ENCODE measurements at places on chromosomes 4 and X. TPM values are rescaled to one million over a fixed set of nuclear protein-coding genes. Genes with fewer than 3 reads are reported as not detected.
A peak's percentile ranks its signal among the peaks of the same experiment; 100 is the strongest.

Gene VEGFD
- not detected for total RNA-seq

Gene PLAC8
- 198 TPM for total RNA-seq

Gene FABP2
- not detected for total RNA-seq

Gene FRAS1
- total RNA-seq, result 0.08 TPM

Gene MGAT4D
- not detected for total RNA-seq

Gene USP46
- total RNA-seq, result 3.8 TPM

Gene ZNF41
- total RNA-seq, result 13.1 TPM

Gene SPP1
- total RNA-seq, result not detected

Gene WNK3
- total RNA-seq, result 0.03 TPM

Gene FGFRL1
- 10.1 TPM for total RNA-seq

Gene ASMT
- not detected for total RNA-seq

DNA sequence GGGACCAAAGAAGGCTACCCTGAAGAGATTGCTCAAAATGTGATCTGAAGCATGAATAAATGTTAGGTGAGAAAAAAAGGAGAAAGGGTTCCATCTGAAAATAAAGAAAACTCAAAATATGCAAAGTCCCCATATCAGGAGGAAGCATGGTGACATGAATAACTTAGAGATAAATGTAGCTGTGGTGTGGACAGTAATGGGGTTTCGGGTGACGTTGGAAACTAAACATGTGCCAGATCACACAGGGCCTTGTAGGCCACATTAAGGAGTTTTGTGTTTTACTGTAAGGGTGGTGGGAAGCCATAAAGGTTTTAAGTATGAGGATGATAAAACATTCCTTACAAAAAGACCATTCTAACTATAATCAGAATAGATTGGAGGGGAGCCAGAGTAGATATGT is 40.3 kb upstream of the ACSL4 start:
- DNase-seq, result no peak

DNA sequence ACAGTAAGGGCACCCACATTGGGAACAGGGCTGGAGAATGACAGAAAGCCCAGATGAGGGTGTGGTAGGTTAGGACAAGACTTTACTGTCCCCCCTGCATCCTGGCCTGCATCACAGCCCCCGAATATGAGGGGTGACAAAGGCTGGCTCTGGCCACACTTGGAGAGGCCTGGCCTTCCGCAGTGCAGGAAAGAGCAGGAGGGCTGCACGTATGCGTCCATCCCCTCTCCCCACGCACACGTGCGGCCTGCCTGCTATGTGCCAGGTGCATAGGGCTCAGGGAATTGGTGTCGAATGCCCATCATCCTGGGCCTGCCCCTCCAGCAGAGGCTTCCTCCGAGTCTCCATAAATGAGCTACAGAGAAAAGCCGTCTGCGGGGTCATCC is 80.5 kb downstream of the ABLIM2 start:
- no peak for DNase-seq

DNA sequence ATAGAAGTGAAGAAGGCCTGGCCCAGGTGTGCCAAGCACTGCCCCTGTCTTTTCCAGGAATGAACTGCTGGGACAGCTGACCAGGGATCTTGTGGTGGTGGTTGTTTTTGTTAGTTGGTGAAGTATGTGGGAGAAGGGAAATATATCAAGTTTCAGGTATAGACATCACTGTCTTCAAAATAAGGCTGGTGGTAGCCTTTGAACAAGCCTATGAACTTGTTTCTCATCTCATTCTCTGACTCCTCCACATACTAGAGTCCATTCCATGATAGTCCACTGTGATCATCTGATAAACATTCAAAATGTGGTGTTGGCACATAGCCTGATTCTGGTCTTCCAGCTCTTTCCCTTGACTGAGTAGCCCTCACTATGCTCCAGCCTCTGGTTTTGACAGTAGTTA is 303.7 kb downstream of the CAMK2D start:
- no peak for DNase-seq

DNA sequence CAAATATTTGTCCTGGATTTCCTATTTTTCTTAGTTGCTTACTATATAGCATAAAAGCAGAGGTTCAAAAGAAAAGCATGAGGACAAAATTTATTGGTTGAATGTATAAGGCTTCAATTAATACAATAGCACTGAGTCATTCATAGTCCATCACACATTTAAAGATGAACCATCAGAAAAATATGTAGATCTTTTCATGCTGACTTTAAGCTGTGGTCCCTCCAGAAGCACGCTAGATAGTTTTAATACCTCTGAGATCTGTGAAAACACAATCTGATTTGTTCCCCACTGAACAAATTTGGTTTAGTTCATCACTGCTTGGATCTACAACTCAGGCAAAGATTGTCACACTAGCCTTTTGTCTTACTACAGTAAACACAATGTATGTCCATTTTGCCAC is 377.2 kb upstream of the ANXA10 start:
- DNase-seq, result no peak

GRCh38 chrX:150234126-150234525 is 129.0 kb upstream of the MAMLD1 start:
- no peak for DNase-seq

- DNase-seq, result no peak
These were observed 3.3 kb downstream of the XPNPEP2 start for GRCh38 chrX:129741880-129742758.

GRCh38 chr4:62003695-62004094 is 803.6 kb downstream of the ADGRL3 start:
- no peak for DNase-seq

- no peak for DNase-seq
These were observed 52.3 kb upstream of the HOPX start for GRCh38 chr4:56733352-56733751.

DNA sequence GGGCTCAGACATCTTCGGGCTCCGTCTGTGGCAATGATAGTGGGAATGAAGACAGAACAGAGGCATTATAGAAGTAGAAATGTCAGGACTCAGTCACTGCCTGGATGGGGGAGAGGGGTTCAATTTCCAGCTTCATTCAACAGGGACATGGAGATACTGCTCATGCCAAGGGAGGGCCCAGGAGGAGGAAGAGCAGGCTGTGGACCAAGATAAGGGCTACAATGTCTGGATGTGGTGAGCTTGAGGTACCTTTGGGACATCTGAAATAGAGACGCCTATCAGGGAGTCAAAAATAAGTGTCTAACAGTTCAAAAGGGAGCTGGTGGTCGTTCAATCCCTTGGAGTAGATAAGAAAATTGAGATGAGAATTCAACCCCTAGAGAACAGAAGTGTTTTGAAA is 34.5 kb downstream of the ELF4 start:
- no peak for DNase-seq

DNA sequence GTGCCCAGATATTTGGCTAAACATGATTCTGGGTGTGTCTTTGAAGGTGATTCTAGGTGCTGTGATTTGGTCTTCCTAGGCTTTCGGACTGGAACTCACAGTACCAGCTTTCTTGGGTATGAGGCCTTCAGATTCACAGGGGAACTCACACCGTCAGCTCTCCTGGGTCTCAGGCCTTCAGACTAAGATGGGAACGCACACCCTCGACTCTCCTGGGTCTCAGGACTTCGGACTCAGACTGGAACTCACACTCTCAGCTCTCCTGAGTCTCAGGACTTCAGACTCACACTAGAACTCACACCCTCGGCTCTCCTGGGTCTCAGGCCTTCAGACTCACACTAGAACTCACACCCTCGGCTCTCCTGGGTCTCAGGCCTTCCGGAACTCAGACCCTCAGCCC is 137.7 kb downstream of the CRLF2 start:
- no peak for DNase-seq

GRCh38 chr4:71449878-71450277 is 111.1 kb downstream of the SLC4A4 start:
- DNase-seq, result no peak

GRCh38 chr4:152065545-152065944 is 304.7 kb upstream of the GATB start:
- DNase-seq, result no peak

- no peak for DNase-seq
These were observed 153.5 kb downstream of the HHIP start for GRCh38 chr4:144799486-144799885.

GRCh38 chr4:111070390-111070789 is 447.5 kb upstream of the PITX2 start:
- DNase-seq, result no peak

- peak; percentile 20 for DNase-seq
These were observed 39.9 kb downstream of the TXLNG start for GRCh38 chrX:16826207-16826606.

- no peak for DNase-seq
These were observed 341 bp upstream of the PRPS2 start for GRCh38 chrX:12790885-12791256.

DNA sequence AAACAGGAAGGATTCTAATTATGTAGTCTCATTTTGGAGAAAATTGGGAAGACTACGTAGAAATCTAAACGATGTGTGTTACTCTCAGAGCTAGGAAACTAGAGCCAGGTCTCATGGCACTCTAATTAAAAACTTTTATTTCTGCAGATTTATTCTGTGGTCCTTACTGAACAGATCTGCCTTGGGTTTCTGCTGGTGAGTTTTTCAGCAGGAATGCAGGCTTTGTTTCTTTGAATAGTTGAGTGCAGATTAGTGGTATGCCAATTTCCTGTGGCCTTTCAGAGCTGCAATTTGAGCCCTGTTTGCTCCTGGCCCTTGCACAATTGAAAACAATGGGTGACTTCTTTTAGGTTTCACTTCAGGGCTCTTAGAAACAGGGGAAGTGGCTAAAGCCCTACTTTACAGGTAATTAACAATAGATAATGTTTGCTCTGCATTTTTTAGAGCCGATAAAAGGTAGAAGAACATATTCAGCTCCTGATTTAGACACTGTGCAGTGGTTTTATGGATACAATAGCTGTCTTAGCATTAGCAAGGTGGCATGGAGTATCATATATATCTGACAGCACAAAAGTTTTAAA is 21.8 kb downstream of the SPRY1 start:
- DNase-seq, result peak; percentile 59

DNA sequence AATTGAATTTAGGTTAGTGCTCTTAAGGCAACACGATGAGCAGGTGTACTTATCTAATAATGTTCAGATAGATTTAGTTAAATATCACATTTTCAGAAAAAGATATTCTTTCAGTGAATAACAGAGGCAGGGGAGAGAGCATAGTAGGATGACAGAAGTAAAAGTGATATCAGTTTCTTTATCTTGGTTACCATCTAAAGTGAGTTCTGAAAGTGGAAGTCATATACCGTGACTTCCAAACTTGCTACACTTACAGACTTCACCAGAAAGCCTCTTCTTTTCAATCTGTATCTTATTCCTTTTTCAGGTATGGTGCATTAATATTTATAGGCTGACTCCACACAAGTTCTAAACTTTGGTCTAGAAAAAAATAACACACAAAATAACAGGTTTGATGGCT is 124.9 kb downstream of the POU4F2 start:
- no peak for DNase-seq

GRCh38 chrX:30593440-30594200 is 16.1 kb upstream of the TASL start:
- peak; percentile 34 for DNase-seq

GRCh38 chr4:91220315-91220714 is 1083.5 kb upstream of the GRID2 start:
- no peak for DNase-seq

GRCh38 chrX:28552322-28552721 is 34.9 kb upstream of the IL1RAPL1 start:
- no peak for DNase-seq

All from activated CD8-positive, alpha-beta T cell treated with anti-CD3 and anti-CD28 coated beads, Interleukin-2, amount 10 ng/mL, durations not matched to agents 7 days and 5 days (primary cell).